NCI-H82 (cell line): ENCODE measurements at places on chromosomes 7 and 10.

DNA sequence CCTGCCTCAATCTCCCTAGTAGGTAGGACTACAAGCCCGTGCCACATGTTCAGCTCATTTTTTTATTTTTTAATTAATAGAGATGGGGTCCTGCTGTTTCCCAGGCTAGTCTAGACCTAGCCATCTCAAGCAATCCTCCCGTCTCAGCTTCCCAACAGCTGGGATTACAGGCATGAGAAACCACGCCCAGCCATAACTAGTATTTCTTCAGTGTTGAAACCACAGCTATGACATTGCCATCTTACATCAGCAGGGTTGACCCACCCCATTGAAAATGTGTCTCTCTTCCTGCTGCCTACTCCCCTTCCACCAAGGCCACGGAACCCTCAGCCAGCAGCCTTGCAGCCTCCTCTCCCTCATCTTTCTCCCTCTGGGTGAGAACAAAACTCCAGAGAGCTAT lies 62.1 kb upstream of the ZNF746 start:
- DNase-seq: no peak

DNA sequence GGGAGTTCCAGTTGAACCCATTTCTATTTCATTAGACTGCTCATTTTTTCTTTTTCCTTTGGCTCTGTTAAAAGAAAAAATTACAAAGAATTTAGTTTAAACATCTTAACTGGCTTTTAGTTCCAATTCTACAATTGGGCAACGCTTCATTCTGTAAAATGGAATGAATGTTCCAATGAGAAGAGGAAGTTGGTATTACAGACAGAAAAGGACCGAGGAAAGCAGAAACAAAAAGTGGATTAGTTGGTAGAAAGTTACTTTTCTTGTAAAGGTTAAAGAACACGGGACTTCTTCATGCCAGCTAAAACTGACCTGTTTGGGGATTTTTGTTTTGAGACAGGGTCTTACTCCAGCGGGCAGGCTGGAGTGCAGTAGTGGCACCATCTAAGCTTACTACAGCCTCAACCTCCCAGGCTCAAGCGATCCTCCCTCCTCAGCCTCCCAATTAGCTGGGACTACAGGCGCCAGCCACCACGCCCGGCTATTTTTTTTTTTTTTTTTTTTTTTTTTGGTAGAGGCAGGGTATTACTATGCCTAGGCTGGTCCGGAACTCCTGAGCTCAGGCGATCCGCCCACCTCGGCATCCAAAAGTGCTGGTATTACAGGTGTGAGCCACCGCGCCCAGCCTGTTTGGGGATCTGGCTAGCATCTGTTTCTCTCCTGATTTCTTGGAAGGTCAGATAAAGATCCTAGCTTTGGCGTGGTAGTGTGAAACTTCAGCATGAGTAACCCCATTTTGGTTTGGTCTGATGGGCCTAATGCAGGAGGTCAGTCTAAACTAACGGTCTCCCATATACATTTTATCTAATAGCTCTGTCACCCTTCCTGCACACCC lies 1.3 kb upstream of the VDAC2 start:
- no peak for DNase-seq

DNA sequence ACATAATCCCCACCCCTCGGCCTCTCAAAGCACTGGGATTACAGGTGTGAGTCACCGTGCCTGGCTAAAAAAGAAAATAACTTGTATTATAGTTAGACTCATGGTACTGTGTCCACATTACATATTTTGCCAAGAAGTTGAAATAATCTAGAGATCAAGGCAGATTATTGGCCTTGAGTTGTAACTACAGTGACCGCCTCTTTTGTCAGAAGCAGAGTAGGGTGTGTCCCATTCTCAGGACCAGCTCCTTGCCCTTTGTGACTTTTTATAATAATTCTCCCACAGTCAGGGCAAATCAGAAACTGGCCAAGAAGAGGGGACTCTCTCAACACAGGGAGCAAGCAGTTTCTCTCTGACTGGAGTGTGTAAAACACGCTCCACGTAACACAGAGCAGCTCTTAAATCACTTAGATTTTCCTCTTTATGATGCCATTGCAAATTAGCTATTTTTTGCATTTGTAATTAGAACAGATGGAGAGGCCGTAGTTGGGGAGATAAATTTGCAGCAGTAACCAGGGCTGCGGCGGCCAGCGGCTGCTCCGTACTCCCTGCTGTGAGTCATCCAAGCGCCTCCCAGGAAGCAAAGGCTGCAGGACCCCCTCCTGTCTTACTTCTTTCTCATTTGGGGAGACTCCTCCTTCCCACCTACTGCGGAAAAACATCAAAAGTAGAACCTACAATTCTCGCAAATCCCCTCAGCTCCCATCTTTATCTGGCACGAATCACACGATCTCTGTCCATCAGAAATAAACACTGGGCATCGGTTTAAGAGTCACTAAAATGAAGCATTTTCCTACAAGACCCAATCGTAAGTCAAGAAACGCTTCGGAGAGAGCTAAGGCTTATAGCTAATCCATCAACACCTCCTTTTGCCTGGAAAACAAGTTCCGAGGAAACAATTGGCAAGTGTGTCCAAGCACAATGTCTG lies 32.1 kb upstream of the MSRB2 start:
- no peak for DNase-seq

- DNase-seq: no peak
Observed at GRCh38 chr7:25994433-25994994, 157.5 kb upstream of the NFE2L3 start.

- DNase-seq: no peak
Observed at GRCh38 chr7:107076781-107077698, 32.5 kb downstream of the PRKAR2B start.

DNA sequence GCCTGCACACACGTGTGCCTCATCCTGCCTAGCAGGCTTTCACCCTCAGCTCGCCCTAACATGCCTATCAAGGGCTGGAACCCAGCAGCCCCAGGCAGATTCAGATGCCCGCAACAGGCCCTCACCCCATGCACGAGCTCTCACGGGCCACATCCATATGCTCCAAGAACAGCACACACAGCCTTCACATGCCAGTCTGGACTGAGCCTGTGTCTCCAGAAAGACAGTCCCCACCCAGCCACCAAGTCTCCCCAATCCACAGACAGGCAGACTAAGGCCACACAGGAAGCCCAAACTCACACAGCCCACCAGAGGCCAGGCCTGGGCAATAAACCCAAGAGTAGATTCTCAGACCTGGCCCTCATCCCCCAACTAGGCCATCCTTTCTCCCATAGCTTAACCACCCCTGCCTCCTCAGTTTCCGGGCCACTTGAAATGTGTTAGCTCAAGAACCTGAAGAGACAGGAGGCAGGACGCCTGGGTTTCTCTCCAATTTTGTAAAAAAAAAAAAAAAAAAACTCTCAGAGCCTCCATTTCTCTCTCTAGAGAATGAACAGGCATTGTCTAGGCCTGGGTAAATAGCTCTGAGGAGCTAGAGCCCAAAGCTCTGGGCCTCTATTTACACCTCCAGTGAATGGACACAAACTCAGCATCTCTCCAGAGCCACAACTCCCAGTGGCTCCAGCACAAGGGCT lies 6.8 kb downstream of the LDB1 start:
- no peak for DNase-seq

GRCh38 chr10:81472927-81473470 lies 402.0 kb upstream of the NRG3 start:
- peak; percentile 57 for DNase-seq

DNA sequence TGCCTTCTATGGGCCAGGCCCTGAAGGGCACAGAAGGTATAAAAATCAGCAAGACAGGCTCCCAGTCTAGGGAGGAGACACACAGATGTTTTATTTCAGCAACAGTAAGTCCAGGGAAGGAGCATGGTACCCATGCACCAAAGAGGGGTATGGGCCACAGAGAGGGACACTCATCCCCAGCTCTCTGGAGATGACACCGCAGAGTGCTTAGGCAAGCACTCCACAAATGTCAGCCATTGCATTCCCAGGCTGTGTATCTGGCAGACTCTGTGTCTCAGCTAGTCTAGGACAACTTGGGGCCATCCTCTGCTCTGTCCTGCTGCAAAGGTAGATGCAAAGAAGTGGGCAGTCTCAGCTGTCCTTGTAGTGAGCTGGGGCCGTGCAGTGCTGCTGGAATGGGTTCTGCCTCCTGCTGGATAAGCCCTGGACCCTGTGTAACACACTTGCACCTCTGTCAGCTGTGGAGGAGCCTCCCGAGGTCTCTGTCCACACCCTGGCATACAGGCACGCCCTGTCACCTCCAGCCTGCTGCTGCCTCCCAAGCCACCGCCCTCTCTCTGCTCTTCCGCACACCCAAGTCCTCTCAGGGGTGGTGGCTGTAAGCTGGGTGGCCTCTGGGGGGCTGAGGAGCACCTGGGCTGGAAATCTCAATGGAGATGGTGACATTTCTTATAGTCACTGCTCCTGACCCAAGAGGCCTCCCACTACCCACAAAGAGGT lies 57.6 kb downstream of the VOPP1 start:
- DNase-seq: no peak

- DNase-seq: no peak
Observed at GRCh38 chr10:90047243-90047729, 345.9 kb downstream of the KIF20B start.

GRCh38 chr10:75513292-75513885 lies 82.0 kb downstream of the LRMDA start:
- no peak for DNase-seq

DNA sequence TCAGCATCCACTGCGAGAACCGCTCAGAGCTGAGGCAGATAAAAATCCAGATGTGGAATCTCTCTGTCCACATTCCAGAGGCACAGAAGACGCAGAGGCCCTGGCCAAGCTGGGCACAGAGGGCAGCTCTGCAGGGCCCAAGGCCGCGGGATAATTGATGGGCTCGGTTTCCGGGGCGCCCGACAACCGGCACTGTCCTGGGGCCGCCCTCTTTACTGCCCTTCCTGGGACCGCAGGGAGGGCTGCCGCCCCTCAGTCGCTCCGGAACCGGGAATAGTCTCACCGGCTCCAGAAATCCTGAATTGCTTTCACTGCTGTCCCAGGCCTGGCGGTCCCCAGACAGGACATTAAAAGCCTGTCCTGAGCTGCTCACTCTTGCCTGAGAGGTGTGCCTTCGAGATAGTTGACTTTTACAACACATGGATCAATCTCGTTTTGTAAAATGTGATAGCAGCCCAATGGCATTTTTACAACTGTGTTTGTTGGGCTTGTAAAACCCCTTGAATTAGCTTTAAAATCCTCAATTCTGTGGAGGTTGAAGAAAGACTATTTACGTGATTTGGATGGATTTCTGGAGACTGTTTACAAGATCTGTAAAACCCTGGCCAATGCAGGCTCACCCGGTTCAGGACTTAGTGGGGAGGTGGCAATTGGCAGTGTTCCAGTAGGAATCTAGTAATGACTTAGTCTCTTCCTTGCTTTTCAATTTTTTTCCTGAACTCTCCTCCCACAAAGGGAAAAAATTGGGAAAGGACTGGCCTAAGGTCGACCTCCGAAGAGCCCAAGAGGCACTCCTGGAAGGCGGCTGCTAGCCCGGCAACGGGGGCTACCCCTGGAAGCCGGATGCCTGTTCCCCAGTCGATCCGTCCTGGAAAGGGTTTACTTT lies 1.4 kb upstream of the HOXA6 start:
- peak; percentile 20 for DNase-seq

- DNase-seq: no peak
Observed at GRCh38 chr7:100678291-100678984, 4.9 kb downstream of the GNB2 start.

GRCh38 chr7:130288829-130289228 lies 4.1 kb upstream of the CPA4 start:
- peak; percentile 20 for DNase-seq

GRCh38 chr10:121216721-121217181 lies 365.6 kb downstream of the WDR11 start:
- no peak for DNase-seq

DNA sequence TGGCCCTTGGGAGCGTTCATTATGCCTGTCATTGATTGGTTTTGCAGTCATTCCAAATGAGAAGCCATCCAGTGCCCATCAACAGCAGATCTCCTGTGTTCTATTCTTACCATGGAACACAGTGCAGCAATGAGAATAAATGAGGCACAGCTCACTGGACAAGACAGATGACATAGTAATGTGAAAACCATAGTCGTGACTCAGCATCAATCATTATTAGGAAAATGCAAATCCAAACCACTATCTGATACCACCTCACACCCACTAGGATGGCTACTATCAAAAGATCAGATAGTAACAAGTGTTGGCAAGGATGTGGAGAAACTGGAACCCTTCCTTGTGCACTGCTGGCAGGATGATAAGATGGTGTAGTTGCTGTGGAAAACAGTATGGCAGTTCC lies 144.7 kb downstream of the ARHGAP22 start:
- no peak for DNase-seq

DNA sequence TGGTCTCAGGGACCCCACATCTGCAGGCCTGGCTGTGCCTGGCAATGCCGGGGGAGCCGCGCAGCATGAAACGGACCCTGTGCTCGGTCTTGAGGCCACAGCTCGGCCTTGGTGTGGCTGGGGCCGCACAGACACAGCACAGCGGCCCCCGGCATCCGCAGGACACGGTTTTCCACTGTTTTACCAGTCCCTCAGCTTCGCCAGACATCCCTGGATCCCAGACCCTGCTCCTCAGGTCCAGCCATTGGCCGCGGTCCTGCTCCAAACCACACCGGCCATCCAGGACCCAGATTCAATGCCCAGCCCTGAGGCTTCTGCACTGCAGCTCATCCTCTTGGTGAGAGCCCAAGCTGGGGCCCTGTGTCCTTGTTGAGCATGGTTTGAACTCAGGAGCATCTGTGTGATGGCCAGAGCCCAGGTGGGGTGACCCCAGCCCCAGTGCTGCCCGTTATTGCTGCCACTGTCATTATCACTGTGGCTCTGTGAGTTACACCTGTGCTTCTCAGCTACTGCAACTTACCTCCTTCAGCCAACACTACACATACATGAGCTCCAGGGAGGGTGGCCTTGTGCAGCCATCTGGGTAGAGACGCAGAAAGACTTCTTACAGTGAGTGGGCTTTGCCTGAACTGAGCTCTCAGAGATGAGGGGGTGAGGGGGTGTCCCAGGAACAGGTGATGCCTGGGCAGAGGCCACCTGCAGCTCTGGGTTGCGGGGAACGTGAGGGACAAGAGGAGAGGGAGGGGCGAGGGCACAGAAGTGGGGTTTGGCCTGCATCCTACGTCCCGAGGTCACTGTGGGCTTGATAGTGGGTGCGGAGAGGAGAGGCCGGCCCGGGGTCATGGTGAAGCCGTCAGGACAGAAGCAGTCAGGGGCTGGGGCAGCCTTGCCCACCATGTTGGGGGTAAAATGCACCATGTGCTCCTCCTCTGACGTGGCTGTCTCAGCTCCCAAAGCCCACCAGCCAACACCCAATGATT lies 567.6 kb downstream of the PTPRN2 start:
- DNase-seq: no peak

- DNase-seq: no peak
Observed at GRCh38 chr10:72935361-72935760, 19.2 kb downstream of the PLA2G12B start.

DNA sequence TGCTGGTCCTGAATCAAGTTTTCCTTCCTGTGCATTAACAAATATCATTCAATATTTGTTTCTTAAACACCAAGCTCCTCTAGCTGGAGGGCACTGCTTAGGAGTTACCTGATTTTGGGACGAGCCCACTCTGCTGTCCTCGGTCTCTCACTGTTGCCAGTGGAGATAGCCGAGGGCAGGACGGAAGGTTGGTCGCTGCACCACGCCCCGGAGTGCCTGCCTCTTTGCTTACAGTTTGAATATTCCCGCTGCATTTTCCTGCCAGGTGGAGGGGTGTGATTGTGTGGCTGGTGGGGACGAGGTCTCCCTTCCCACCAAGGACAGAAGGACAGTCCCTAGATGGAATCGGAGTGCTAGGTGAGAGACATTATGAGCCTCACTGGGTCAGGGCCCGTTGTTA lies 201.5 kb downstream of the DNAJB6 start:
- DNase-seq: no peak

- no peak for DNase-seq
Observed at GRCh38 chr10:12709000-12709401, 292.5 kb downstream of the CCDC3 start.

GRCh38 chr7:86961686-86962085 lies 97.8 kb downstream of the ELAPOR2 start:
- no peak for DNase-seq
